LoVo (cell line): ENCODE measurements at places on chromosomes 5 and 9.

GRCh38 chr5:25862276-25862675 lies 1176.1 kb downstream of the CDH9 start:
- no peak for DNase-seq

DNA sequence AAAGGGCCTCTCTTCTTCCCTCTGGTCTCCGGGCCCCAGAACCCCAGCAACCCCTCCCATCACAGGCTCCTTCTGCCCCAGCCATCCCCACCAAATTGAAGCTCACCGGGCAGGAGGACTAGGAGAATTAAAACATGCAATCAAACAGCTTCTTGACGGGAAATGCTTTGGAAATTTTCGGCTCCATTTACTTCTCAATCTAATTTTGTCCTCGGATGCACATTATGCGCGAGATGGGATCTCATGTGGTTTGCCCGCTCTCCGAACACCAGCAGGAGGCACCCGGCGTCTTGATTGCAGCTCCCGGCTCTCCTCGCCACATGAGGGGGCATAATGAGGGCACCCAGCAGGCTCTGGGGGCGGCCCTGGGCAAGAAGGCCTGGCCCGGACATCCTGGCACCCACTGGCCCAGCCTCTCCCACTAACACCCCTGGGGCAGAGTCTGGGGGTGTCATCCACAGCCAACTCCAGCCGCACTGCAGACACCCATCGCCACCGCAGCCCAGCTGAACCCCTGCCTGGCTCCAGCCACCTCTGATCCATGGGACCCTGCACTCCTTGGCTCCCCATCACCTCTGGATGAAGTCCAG lies 135.5 kb downstream of the PAX5 start:
- no peak for DNase-seq

DNA sequence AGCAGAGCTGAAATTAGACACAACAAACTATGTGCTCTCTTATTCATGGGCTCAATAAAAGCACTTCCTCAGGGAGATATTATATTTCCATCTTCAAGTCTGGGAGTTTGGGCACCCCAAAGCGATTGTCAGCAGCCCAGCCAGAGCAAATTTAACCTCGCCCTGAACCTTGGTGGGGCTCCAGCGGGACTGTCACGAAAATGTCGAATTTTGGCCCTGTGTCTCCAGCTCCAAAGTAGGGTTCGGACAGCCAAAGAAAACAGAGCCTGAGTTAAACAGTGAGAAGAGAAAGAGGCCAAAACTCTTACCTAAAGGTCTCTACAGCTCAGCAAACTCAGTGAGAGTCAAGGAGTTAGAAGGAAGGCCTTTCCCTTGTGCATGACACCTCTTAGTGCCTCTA lies 432.9 kb downstream of the SPATA31D1 start:
- DNase-seq = no peak

DNA sequence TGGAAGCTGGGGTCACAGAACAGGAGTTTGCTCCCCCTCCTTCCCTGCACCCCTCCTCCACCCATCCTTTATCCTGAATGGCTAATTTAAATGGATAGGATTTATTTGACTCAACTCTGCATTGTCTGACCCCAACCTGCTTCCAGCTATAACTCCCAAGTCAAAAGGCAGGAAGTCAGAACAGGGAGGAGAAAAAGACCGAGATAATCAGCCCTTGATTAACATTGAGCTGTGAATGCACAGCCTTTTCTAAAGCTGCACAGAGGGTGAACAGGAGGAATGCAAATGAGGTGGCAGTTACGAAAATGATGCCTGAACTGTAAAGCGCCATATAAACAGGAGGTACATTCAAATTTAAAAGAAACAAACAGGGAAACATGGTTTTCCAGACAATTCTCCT lies 152.8 kb downstream of the SPOCK1 start:
- no peak for DNase-seq

DNA sequence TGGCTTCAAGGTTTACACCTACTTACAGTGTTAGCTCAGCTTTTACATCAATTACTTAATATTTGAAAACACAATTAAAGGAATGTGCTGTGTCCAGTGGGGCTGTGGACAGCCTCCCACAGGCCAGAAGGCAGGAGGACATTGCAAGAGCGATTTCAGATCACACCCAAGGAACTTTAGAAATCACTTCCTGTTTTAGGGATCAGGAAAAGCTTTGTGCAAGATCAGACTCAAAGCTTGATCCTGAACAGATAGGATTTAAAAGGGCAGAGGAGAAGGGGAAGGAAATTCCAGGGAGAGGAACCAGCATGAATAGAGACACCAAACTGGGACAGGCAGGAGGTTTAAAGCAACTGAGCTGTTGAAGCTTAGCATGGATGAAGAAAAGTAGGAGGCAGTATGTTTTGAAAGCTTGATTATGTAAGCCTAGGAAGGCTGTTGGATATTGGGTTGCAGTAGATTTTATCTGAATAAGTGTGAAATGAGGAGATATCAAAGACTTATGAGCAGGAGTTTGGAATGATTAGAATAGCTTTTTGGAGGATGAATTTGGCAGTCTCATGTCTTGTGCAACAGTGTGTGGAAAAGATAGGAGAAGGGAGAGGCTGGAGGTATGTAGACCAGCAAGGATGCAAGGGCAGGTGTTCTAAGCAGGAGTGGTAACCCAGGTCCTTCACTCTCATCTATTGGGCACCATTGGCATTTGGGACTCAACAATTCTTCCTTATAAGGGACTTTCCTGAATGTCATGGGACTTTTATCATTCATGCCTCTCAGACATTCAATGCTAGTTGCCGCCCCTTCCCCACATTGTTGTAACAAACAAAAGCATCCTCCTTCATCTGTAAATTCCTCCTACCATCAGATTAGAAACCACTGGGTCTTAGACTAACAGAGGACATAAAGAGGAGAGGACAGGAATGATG lies 123.5 kb downstream of the TARS1 start:
- DNase-seq = no peak
